ENCODE measurements at places on chromosomes 6 and 20.
A peak's percentile ranks its signal among the peaks of the same experiment; 100 is the strongest.

DNA sequence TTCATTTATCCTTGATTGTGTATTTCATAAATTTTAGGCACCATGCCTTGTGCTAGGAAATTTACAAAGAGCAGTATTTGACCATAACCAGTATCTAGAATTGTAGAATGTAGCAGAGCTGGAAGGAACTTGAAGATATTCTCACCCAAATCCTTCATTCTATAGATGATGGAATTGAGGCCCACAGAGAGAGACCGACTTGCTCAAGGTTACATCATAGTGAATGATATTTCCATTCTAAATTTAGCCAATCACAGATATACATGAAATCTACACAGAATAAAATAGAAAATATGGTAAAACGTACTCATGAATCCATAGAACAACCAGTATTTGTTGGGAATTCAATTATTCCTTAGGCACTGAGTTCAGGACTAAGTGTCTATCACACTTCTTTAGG is 10.9 kb upstream of the SGK1 start:
- no peak for DNase-seq

GRCh38 chr20:47263465-47264084 is 92.9 kb downstream of the ZMYND8 start:
- DNase-seq: no peak

DNA sequence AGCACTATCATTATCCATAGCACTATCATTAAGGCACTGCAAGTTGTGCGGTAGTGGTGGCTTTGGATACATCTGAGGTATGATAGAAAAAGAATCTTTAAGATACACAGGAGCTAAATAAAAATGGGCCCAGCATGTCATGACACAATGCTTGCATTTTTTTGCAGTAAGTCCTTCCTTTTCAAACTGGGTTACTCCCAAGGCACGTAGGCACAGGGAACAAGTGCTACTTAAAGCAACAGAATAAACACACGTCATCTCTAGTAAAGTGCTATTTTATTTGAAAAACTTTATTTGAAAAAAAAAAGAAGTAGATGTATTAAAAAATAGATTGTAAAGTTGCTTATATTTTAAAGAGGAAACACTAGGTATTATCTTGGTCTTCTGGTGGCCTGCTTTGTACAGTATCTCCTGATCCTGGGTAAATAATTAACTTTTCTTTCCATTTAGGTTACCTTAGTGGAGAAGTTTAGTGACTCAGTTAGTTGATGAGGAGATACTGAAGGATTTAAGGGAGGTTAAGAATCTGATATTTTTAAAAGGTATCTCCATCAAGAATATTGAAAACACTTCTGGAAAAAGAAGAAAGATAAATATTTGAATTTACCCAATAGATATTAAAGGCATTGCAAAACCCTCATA is 129.6 kb downstream of the EDN1 start:
- no peak for DNase-seq

DNA sequence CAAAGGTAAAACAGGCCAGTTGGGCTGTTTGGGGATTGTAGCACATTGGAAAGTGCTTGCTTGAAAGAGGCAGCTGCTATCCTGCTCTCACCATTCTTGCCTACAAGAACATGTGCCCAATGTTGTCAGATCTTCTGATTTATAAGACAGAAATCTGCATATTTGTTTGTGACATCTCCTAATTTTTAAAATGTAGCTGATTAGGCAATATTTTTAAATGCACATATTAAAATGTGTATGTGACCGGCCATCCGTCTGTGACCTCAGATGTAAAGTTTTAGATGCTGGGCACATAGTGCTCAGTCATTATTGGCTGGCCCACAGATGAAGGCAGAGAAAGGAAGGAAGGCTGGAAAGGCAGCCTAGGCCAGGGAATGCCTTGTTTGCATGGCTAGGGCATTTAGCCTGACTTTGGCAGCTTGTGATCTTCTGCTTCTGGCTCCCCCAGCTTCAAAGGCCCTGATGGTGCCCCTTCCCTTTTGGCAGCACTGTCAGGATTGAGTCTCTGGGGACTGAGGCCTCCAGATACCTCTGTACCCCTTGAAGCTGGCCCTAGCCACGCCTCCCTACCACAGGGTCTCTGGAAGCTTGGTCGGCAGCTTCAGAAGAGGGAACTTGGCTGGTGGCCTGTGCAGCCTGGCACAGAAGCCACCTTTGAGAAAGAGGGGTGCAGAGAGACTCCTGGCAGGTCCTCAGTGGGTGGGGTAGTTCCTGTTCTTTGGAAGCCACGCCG is 6.4 kb downstream of the SNPH start:
- no peak for DNase-seq

- DNase-seq: no peak
These were observed 636.5 kb upstream of the CHD6 start for GRCh38 chr20:42254673-42255072.

GRCh38 chr20:45810191-45810970 is 2.1 kb upstream of the UBE2C start:
- DNase-seq: no peak

DNA sequence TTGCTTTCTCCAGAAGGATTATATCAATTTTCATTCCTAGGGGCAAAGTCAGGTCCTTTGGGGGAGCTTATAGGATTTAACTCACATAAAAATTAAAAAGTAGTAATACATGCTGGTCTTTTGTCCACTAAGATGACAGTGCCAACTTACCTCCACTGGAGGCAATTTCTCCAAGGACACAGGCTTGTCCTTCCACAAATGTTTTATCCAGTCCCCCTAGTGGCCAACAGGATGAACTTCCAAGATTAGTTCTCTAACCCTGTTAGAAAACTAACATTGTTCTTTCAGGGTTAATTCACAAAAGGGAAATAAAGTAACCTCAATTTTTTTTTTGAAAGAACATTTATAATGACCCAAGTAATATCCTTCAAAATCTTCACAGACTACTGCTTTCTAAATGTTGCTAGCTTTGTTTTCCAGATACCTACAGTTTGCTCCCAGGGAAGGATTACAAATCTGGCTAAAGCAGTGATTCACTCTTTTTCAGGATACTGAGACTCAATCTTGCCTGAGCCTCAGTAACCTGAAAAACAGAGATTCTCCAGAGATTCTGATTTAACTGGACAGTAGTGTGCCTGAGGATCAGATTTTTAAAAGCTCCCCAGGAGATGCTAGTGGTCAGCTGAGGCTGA is 31.7 kb upstream of the UBR2 start:
- DNase-seq: peak; percentile 48

GRCh38 chr6:142883011-142883410 is 62.0 kb downstream of the HIVEP2 start:
- DNase-seq: no peak

- DNase-seq: peak; percentile 75
These were observed 52.0 kb downstream of the RPP21 start for GRCh38 chr6:30396833-30397479.

DNA sequence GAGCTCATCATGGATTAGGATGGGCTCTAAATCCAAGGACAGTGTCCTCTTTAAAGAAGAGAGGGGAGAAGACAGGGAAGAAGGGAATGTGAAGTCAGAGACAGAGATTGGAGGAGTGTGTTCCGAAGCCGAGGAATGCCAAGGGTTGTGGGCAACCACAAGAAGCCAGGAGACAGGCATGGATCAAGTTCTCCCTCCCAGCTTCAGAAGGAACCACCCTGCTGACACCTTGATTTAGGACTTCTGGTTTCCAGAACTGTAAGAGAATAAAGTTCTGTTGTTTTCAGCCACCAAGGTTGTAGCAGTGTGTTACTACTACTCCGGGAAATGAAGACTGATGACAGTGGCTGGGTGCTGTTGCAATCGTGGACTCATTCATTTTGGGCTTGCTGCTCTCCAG is 120.1 kb downstream of the RPS12 start:
- DNase-seq: no peak

DNA sequence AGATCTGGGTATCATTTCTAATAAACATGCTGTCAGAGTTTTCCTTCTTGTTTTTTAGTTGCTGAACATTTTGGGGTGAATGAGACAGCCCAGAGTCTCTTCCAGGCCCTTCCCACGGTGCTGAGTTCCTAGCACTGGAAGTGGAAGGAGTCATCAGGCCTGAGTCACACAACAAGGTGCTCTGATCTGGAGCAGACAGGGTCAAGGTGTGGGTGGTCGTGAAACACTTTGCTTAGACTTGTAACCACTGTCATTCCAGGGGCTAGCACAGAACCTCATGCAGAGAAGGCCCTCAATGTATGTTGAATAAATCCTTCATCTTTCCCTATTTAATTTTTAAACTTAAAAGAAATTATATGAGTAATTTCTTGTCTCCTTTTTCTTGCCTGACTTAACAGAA is 60.6 kb downstream of the TXLNB start:
- DNase-seq: no peak

DNA sequence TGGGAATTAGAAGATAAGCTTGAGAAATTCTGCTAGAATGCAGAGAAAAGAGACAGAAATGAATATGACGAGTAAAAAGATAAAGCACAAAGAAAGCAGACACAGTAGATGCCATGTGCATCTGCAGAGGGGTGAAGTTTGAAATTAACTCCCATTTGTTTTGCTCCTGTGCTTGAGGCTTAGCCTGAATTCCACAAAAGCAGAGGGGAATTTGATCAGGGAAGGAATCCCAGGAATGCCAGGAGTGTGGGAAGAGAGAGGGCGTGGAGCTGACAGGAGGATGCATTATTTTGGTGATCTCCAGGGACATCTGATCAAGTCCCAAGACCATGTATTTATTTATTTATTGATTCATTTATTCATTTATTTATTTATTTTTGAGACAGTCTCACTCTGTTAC is 55.6 kb downstream of the SLC22A1 start:
- no peak for DNase-seq

- DNase-seq: no peak
These were observed 10.5 kb downstream of the NKX2-2 start for GRCh38 chr20:21503345-21503744.

GRCh38 chr20:23007886-23008655 is 27.0 kb upstream of the SSTR4 start:
- no peak for DNase-seq

DNA sequence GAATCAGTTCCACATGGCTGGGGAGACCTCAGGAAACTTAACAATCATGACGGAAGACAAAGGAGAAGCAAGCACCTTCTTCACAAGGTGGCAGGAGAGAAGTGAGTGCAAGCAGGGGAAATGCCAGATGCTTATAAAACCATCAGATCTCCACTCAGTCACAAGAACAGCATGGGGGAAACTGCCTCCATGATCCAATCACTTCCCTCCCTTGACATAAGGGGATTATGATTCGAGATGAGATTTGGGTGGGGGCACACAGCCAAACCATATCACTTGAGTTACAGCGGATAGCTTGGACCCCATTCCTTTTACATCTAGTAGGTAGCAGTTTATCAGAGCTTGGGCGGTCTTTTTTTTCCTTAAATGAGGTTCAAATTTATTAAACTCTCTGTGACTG is 19.1 kb downstream of the AFDN start:
- DNase-seq: no peak

DNA sequence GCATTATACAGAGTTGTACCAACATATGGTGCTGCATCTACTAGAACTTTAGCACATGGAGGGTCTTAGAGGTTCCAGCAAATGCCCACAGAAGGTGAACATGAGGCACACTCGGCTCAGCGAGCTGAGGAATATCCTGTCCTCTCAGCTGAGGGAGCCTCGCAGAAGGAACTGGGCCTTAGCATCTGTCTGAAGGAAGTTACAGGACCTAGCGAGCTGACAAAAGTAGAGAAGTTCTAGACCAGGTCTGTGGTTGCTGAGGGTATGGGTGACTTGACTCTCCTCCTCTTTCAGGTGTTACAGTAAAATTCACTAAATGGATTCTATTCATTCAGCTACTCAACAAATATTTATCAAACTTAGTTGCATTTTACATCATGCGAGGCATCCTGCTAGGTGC is 157.2 kb downstream of the ZDHHC14 start:
- no peak for DNase-seq

- no peak for DNase-seq
These were observed 18.8 kb downstream of the RBL1 start for GRCh38 chr20:37077009-37077408.

- DNase-seq: no peak
These were observed 8.3 kb upstream of the WFDC2 start for GRCh38 chr20:45461225-45461624.

- DNase-seq: no peak
These were observed 36.1 kb downstream of the NCOA7 start for GRCh38 chr6:125826695-125827463.

DNA sequence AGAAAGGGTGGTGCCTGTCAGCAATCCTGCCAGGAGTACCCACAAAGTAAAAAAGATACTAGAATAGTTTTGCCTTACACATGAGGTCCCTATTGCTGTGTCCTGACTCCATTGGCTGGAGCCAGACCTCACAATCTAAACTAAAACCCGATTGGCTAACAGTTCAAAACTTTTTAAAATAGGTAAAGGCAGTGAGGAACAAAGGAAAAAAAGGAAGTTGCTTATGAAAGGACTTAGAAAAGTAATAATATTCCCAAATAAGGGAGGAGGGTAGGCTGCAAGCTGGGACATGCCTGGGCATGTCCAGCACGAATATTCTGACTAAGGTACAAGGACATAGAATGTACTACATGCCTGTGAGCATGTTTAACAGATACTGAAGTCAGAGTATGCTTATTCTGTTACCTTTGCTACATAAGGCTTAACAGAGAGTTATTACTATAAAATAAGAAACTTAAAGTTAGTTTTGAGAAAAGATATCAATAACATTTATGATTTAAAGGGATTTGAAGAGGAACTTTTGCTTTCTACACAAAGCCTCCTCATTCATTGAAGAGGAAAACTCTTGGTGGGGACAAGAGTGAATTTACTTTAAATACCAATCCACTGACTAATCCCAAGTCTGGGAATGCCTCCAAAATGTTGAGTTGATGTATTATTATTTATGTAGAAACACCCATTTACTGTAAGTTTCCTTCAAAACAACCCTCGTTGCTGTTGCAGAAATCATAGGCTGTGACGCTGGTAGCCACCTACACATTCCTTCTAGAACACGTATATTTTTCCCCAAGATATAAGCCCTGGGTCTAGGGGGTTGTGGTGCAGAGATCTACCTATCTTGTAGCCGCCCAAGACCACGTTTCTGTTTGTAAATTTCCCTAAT is 8.2 kb upstream of the MTHFD1L start:
- no peak for DNase-seq

DNA sequence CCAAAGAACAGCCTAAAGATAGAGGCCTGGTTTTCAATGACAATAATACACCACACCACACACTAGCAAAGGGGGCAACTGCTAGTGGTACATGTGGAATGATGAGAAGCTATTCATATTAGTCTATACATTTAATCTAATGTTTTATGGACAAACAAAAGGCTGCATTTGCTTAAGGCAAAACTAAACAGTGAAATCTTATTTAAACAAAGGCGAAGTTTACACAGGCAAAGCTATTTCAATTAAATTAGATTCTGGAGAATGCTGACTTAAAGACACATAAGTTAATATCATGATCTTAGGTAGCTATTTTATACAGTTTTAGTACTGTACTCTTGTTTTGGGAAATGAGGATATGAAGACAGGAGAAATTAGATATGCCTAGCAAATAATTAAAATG is 53.9 kb upstream of the SIM1 start:
- no peak for DNase-seq

All from CD4-positive, alpha-beta T cell treated with Interleukin-6 at 100 ng/mL for 8 hours (primary cell).